Stimulated activated naive CD4-positive, alpha-beta T cell treated with Interleukin-2 at 50 U/mL for 16 hours (primary cell): ENCODE measurements at places on chromosomes 7 and 10.

DNA sequence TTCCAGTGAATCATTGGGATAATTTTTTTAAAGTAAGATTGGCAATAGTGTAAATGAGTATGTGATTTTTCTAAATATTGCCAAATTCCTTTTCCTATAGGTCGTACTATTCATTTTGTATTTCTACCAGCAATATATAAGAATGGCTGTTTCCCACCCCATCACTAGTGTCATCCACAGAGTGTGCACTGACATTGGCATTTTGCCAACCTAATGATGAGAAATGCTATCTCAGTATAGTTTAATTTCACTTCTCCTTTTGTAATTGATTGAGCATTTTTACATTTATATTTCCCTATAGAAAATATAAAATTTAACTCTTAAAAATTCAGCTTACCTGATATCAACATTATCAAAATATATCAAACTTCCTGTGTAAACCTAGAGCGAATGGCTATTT is 17.6 kb upstream of the TMEM26 start:
- no peak for DNase-seq

DNA sequence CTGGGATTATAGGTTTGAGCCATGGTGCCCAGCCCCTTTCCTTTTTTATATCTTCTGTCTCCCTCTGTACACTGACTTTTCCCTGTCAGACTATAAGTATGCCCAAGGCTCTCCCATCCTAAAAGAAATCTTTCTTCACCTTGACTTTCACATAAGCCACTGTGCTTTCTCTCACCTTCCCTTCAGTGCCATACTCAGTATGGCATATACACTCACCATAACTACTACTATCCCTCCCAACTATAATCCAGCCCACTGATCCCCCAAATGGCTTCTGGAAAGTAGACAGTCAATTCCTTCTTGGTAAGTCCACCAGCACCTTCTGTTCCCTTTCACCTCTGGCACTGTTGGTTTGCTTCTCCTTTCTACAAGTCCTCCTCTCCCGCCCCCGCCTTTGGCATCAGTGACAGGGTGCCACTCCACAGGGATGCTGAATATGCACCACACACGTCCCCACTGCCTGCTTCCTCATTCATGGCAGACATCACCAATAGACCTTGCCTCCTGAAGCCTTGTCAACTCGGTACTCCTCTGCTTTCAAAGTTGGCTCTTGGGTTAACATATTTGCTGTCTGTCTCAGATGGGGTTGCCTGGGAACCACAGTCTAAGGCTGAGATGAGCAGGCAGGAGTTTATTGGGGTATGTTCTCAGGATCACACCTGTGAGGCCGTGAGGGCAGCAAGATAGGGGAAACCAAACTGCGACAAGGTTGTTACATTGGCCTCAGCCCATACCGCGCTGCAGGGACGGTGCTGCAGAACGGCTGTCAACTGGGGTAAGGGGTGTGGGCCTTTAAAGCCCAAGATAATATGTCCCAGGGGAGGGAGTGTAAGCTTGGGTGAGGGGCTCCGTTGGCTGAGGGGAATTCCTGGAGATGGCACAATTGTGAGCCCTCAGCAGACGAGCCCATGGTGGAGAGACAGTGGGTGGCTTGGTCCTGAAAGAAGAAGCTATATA is 7.2 kb upstream of the PSAP start:
- no peak for DNase-seq

- no peak for DNase-seq
These were observed 287.5 kb upstream of the PHYHIPL start for GRCh38 chr10:58888957-58889356.

DNA sequence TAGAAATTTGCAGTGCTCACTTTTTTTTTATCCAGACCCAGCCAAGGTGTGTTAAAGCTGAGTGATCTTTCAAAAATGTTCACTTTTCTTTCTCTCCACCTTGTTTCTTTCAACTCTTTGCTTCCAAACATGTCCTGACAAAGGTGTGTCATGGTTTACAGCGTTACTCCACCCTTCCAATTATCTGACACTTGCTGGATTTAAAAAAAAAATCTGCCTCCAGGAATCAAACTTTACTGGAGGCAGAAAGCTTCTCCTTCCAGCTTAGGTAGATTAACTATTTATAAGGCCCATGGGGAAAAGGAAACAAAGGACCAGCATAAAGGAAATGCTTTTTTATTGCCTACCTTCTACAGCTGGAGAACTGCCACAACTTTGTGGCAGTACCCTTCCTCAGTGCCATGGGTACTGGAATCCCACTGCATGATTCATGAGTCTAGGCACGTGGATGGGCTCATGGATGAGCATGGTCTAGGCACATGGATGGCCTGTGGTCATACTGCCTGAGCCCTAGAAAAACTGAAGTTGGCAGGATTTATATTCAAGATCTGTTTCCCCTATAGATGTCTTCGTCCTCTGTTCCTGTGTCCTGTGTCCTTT is at the start of gene COL17A1:
COL17A1 (minus strand) TSS at position 80 of the 600 bp plus-strand sequence. CDS start 5,207 bp downstream, outside the sequence.
- DNase-seq, result no peak

DNA sequence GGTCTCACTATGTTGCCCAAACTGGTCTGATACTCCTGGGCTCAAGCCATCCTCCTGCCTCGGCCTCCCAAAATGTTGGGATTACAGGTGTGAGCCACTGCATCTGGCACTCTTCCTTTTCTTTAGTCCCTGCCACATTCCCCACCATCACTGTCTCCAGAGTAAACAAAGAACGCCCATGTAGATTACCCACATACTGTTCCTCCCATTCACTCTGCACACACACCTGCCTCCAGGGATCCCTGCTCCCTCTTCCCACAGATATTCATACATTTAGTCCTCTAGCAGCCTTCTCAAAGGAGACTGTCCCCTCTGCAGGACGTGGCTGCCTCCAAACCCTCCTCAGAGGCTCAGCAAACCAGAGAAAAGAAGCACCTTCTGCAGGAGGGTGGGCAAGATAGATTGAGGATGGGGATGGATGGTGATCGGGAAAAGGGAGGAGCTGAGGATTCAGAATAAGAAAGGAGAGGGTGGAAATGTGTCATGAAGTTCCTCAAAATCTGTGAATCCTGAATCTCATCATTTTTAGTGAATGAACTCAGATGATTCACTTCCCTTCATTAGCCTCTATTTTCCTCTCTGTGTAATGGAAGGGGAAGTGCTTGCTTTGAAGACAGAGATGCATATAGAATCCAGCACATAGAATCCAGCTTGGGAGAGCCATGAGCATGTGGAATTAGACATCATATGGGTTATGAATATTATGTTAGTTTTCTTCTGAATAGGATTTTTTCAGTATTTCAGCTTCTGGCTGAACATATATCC is 5.5 kb upstream of the PLAU start:
- no peak for DNase-seq

GRCh38 chr7:94949532-94949931 is 42.1 kb downstream of the PPP1R9A start:
- no peak for DNase-seq
